Right ventricle myocardium superior (tissue), 1 donor: ENCODE measurements at places on chromosomes 16 and 17. TPM values are rescaled to one million over a fixed set of nuclear protein-coding genes. Genes with fewer than 3 reads are reported as not detected.
A peak's percentile ranks its signal among the peaks of the same experiment; 100 is the strongest.

TPSD1 gene
- 0.51 TPM for total RNA-seq

RBFOX1 gene
- 70.2 TPM for total RNA-seq

DPEP2 gene
- total RNA-seq = 1.1 TPM

SPATA32 gene
- not detected for total RNA-seq

CTRB1 gene
- total RNA-seq = not detected

CDRT15L2 gene
- not detected for total RNA-seq

TEKT5 gene
- total RNA-seq = not detected

INCA1 gene
- 2.8 TPM for total RNA-seq

WNT9B gene
- total RNA-seq = 0.13 TPM

TMEM98 gene
- 10.0 TPM for total RNA-seq

ZNF205 gene
- 6.9 TPM for total RNA-seq

MYO15A gene
- total RNA-seq = 0.11 TPM

CD300H gene
- not detected for total RNA-seq

TVP23C gene
- 2.5 TPM for total RNA-seq

CUEDC1 gene
- total RNA-seq = 44.6 TPM

SBK1 gene
- 2.0 TPM for total RNA-seq

CNGB1 gene
- not detected for total RNA-seq

DNA sequence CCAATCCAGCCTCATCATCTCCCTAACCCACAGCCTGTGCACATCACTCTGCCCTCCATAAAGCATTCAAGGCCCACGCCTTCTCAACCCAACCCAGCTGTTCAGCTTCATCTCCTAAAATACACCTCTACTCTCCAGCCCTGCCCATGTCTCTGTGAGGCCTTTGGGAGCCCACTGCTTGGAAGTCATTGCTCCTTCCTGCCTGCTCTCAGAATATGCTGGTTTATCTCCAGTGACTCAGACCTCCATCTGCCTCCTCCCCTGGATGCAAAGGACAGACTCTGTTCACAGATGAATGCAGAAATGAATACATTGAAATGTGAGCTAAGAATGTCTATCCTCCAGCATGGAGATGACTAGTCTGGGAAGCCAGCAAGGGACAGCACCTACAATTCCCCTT lies 19.0 kb downstream of the KCNG4 start:
- no peak for DNase-seq

- no peak for DNase-seq
These were observed 272.3 kb downstream of the HS3ST3A1 start for GRCh38 chr17:13329421-13329820.

DNA sequence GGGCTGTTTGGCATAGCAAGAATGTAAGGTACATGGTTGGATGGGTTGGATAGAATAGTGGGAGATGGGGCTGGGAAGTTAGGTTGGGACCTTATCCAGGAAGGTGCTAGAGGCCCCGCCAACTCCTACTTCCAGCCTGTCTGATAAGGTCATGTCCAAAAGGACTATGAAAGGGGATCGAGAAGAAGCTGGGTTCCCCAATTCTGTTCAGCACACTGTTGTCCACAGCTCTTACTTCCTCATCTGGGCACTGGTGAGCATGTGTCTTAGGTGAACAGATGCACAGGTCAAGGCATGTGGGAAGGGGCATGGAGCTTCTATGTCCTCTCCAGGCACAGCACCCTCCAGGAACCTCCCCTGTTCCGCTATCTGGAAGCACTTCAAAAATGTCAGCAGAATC lies 5.6 kb upstream of the ULK2 start:
- DNase-seq = no peak

DNA sequence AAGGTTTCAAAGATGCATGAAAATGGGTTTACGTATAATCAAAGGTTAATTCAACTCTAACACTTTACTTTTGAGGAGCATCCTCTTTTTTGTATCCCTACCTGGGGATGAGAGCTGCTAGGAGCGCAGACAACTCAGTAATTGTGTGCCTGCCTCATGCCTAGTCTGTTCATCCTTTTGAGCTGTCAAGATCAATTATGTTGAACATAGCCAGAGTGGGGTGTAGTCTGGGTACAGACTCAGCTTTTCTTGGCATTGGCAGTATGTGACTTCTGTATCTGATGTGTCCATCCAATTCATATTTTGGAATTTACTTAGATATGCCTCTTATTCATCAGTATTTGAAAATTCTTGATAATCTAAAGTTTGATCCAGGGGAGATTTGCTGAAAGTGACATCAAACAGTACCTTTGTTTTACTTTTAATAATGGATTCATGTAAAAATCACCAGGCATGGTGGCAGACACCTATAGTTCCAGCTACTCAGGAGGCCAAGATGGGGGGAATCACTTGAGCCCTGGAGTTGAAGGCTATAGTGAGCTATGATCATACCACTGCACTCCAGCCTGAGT lies 24.1 kb downstream of the PRKCA start:
- DNase-seq = no peak

GRCh38 chr17:7046127-7046724 lies 2.3 kb upstream of the SLC16A11 start:
- no peak for DNase-seq

- no peak for DNase-seq
These were observed 140.8 kb upstream of the CHMP6 start for GRCh38 chr17:80850817-80851216.

DNA sequence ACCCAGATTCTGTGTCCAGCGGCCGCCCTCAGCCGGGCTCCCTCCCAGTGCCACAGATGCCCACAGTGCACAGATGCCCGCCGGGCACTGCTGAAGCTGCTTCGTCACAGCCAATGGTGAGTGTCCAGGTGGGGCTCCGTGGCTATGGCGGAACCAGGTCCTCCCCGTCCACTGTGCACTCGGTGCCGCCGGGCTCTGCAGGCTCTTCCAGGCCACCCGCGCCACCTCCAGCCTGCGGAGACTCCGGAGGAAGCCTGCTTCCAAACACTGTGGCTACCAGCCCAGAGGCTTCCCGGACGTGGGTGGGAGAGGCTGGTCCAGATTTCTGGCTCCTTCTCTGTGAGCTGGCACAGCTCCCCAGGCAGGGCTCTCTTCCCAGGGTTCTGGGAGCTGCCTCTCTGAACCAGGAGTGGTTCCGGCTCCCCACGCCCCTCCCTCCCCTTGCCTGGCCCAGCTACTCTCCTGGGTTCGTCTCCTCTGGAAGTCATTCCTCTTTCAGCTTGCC lies 2.8 kb upstream of the PYCR1 start:
- peak; percentile 89 for DNase-seq

- DNase-seq = no peak
These were observed 142.2 kb downstream of the ABCA8 start for GRCh38 chr17:68812876-68813584.

- DNase-seq = no peak
These were observed 55.1 kb downstream of the PLD6 start for GRCh38 chr17:17151055-17151454.

- DNase-seq = peak; percentile 89
These were observed 29.8 kb downstream of the CNGB1 start for GRCh38 chr16:57941016-57941664.

- DNase-seq = no peak
These were observed at the start of gene KRTAP16-1 for GRCh38 chr17:41308918-41309359. Gene KRTAP16-1, minus strand, starts transcription at chr17:41309309. Its CDS starts 56 bp downstream, at chr17:41309253.

DNA sequence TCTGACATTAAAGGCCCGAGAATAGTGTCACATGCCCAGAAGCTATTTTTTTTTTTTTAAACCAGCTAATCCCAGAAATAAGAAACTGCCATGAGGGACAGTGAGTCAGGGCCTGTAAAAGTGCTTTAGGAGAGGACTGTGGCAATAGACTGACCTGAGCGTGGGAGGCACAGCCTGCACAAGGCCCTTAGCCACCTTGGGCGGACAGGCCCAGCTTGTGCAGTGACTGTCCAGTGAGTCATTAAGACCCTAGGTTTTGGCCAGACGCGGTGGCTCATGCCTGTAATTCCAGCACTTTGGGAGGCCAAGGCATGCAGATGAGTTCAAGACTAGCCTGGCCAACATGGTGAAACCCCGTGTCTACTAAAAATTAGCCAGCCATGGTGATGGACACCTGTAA lies 343.0 kb upstream of the ZFHX3 start:
- no peak for DNase-seq

GRCh38 chr17:81230043-81230820 lies 7.5 kb upstream of the CEP131 start:
- DNase-seq = peak; percentile 36

- DNase-seq = peak; percentile 67
These were observed 737 bp downstream of the NUDT16L1 start for GRCh38 chr16:4693956-4694641.

GRCh38 chr17:31672161-31672819 lies 186.8 kb downstream of the COPRS start:
- no peak for DNase-seq

GRCh38 chr17:34393401-34393800 lies 30.4 kb upstream of the CCL1 start:
- no peak for DNase-seq

DNA sequence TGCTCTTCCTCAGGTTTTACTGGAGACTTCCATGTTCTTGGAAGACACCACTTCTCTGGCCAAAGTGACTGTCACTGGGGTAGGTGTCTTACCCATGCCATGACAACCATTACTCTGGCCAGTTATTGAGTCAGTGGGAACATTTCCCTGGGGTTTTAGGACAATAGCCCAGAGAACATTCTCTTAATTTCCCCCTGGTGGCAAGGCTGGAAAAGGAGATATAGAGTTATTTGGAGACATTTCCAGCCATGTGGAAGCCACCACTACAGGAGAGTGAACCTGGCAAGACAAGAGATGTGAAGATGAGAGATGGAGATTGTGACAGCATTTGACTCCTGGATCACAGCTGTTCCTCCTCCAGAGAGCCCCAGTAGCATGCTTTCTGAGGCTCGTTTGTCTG lies 106.2 kb downstream of the CDK5R1 start:
- no peak for DNase-seq

DNA sequence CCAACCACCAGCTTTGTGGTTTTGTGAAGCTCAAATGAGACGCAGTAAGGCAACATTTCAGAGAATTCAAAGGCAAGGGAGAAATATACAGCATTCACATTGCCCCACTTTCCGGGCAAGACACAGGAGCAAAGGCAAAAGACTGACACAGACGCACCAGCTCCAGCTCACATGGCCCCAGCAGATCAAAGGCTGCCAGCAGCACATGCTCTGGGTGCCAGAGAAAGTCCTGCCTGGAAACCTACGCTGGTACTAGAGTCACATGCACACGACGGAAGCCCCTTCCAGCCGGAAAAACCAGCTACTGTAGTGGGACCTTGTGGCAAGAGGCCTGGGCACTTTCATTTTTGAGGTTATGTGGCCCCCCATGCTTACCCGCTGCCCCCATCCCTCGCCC lies 50.1 kb downstream of the GTF3C1 start:
- DNase-seq = no peak

- DNase-seq = no peak
These were observed 827 bp upstream of the UBALD1 start for GRCh38 chr16:4615384-4616046.

DNA sequence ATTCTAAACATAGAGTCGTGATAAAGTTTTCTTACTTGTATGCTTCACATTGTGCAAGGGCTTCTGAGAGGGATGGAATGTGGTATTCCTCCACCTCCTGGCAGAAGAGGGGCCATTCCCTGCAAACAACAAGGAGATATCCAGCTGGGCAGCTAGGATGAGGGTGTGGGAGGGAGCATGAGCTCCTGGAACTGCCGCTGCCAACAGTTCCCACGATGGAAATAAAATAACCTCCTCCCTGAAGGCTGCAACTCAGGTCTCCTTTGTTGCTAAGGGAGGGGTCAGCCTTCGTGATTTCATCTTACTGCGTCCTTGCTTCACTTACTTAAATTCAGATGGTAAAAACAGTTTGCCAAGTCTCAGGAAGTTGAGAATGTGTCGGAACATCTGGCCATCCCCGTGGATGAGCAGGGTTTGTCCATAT lies 15.6 kb downstream of the PLEKHG4 start:
- no peak for DNase-seq

DNA sequence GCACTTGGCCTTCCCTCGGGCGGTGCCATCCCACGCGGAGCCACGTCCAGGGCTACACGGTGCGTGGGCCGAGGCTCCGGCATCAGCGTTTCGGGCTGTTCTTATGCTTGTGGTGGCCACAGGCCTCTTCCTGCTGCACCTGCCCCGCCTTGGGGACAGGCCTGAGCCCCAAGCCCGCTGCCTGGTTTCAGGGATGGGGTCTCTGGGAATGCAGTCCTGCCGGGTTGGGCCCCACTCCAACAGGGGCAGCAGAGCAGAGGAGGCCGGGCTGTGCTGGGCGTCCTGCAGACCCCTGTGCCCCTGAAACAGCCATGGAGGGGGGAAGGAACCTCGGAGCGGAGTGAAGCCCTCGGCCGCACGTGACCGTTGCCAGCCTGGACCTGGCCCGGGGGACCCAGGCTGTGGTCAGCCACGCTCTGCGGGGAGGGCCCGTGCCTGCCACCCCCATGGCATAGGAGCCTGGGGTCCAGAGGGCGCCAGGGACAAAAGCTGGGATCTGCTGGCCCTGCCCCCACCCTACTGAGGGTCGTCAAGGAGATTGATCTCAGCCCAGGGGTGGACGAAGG lies 453 bp upstream of the WFIKKN1 start:
- DNase-seq = peak; percentile 42

DNA sequence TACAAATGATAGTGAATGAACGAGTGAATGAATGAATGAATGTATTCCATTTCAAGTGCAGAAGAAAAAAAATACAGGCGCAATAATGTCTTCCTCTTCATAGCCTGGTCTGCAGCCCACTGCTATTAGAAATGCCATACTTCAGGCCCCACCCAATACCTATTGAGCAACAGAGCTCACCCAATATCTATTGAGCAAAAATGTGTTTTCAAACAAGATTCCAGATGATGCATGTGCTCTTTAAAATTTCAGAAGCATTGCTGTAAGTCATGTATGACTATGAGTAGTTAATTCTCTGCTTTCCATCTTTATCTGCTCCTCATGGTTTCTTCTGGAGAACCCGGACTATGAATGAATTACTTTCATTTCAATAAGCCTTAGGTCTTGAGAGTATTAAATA lies 308.2 kb downstream of the XYLT1 start:
- DNase-seq = no peak

GRCh38 chr17:37650419-37651003 lies 7.3 kb upstream of the DDX52 start:
- no peak for DNase-seq

- DNase-seq = no peak
These were observed 31.3 kb downstream of the AP1G1 start for GRCh38 chr16:71777329-71777728.

- DNase-seq = peak; percentile 90
These were observed 12.5 kb downstream of the SLC16A3 start for GRCh38 chr17:82241183-82241925.

GRCh38 chr17:45036691-45037090 lies 14.7 kb downstream of the DCAKD start:
- DNase-seq = no peak

DNA sequence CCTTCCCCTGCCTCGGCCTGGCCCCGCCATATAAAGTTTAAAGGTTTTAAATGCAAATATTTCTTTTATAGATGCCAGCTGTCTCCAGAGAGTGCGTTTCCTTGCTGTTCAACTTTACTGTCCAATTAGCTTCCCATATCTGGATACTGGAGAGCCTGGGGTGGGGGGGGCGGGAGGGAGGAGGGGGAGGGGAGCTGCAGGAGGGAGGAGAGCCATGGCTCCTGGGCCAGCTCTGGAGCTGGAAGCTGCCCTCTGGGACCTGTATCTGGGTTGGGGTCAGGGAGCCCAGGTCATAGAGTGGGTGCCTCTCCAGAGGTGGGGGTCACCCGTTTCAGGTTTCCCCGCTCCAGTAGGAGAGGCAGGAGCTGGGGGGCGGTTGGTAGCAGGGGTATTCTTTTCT lies 6.2 kb upstream of the GSE1 start:
- DNase-seq = no peak
